ENCODE measurements at places on chromosomes 4 and X.
A peak's percentile ranks its signal among the peaks of the same experiment; 100 is the strongest.

DNA sequence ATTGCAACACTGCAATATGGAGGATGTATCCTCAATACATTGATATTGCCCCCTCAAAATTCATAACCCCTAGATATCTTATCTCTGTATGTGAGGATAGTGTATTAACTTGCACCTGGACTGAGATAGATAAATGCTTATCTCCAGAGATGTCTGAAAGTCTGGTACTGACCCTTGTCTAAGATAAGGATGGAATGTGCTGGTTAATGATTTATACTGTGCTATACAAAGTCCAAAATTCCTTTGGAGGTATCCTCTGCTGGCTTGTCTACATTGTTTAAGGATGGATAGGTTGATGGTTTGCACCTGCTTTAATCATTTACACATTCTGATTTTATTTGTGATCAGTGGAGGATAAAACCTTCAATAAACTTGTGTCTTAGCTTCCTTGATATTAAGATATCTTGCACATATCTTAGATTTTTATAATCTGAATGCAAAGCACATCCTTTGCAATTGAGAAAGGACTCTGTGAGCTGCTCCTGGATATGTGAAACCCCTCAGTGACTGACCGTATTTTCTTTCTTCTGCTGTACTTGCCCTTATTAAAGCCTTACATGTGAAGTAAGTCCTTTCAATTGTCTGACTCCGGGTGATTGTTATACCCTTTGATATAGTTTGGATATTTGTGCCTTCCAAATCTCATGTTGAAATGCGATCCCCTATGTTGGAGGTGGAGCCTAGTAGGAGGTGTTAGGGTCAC, 430.3 kb upstream of the MAOA start:
- DNase-seq: no peak

GRCh38 chrX:129039176-129039575, 484.1 kb downstream of the SMARCA1 start:
- DNase-seq: no peak

DNA sequence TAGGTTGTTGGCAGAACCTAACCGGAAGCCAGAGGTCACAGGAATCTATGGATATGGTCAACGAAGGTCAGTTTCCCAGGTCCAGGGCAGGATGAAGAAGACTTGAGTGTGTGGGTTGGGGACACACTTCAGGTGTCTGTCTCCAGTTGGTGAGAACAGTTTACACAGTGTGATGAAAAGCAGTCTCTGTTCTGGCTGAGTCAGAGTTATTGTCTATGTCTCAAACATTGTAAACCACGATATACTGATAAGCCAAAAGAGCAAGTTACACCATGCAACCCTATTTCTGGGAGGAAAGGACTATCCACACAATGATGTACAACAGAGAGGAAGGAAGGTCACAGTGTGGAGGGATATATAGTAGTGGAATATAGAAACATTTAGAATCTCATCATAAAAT, 187.1 kb upstream of the C1QTNF7 start:
- no peak for DNase-seq

DNA sequence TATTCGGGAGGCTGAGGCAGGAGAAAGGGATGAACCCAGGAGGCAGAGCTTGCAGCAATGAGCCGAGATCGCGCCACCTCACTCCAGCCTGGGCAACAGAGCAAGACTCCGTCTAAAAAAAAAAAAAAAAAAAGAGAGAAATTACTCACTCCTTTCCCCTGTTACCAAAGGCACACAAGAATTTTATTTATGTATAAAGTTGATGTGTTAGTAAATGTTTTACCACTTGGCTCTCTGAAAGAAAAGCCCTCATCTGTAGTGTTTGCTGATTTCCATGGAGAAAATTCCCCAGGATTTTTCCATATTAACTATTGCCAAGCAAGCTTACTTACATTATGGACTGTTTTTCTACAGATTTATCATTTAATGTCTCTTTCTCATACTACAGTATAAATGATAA, 142.1 kb upstream of the PABPC4L start:
- DNase-seq: no peak

- no peak for DNase-seq
These were observed 59.7 kb upstream of the MTM1 start for GRCh38 chrX:150508451-150509367.

GRCh38 chr4:76836860-76837562, 60.9 kb downstream of the SOWAHB start:
- no peak for DNase-seq

DNA sequence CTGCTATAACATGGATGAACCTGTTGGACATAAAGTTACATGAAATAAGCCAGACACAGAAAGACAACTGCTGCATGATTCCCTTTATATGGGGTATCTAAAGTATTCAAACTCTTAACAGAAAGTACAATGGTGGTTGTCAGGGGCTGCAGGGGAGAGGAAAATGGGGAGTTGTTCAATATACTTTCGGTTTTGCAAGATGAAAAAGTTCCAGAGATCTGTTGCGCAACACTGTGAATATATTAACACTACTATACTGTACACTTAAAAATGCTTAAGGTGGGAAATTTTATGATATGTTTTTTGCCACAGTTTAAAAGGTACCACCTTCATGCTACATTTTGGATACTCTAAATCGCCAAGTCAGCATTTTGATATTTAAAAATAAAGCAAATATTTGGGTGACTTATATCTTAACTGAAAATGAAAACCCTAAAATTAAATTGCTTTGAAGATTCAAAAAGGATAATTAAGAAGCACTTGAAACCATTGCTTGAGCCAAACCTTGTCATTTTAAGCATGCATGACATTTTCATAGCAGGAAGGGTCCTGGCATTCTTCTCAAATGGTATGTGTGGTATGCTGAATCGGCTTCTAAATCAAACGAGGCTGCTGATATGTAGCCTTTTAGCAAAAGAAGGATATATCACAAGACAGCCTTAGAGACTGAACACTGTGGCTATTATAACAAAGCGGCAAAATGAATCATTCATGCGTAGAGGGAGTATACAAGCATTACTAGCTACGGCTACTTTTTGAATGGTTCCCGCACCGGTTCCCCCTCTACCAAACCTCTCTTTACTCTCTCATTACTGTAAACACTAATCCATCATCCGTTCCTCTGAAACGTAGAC, 607.1 kb upstream of the DIPK2B start:
- DNase-seq: no peak

DNA sequence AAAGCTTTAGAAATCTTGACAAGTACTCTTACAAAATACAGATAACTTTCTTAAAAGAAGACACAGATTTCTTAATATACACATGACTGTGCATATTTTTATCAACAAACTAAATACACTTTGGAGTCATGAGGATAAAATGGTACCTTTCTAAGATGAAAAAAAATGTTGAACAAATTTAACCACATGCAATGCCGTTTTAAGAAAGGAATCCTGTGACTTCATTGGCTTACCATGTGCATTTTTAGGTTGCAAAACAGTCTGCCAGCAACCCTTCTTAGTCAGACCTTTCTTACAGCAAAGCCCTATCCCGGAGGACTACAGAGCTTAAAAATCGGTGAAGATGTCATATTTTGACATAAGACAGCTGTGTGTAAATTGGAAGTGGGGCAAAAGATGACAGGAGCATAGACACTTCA, 51.7 kb downstream of the GASK1B start:
- DNase-seq: no peak

- DNase-seq: peak; percentile 38
These were observed 191.1 kb upstream of the ANXA3 start for GRCh38 chr4:78360466-78360865.

- DNase-seq: no peak
These were observed 563.1 kb upstream of the FRG1 start for GRCh38 chr4:189377569-189377968.

DNA sequence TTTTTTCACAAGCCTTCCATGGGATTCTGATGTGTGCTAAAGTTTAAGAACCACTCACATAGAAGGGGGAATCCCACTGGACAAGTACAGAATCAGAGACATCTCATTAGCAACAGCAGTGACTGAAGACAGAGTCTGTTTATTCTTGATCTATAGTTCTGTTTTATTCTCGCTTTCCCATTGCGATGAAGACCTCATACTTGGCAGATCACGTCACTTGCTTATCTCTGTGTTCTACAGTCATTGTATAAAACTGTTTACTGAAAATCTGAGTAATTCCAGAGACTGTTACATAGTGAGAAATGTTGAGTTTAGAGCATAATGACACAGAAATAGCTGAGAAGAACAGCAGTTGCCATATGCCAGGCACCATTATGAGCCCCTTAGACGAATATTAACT, 185.5 kb downstream of the PTTG2 start:
- DNase-seq: no peak

DNA sequence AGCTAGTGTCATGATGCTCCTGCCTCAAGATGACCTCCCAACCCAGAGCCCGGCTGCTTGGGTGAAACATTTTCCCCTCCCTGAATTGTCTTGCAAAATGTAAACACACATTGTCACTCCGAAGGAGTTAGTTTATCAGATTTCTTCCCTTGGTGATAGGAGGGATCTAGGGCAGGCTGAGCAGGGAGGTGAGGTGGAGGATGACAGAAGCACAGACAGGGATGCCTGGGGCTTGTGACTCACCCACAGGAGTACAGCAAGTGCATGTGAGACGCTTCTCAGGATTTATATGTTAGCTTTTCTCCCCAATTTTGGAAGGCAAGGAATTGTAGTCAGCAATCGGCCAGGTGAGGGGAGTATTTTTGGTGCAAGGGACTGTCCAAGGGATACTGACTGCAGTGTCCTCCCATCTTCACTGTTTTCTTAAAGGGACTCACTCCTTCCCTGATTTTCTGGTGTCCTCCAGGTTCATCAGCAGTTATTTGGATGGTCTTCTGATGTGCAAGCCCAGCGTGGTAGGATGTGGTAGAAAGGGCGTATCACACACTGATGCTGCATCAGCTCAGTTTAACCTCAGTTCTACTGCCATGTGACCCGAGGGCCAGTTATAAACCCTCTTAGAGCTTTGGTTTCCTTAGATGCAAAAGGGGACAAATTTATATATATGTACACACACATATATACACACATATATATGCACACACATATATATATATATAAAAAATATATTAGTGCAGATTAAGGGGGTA, 46.2 kb upstream of the IGFBP7 start:
- no peak for DNase-seq

GRCh38 chr4:99652596-99653436, 4.8 kb downstream of the C4orf54 start:
- DNase-seq: no peak

- DNase-seq: no peak
These were observed 34.9 kb upstream of the SH3RF1 start for GRCh38 chr4:169305651-169306050.

DNA sequence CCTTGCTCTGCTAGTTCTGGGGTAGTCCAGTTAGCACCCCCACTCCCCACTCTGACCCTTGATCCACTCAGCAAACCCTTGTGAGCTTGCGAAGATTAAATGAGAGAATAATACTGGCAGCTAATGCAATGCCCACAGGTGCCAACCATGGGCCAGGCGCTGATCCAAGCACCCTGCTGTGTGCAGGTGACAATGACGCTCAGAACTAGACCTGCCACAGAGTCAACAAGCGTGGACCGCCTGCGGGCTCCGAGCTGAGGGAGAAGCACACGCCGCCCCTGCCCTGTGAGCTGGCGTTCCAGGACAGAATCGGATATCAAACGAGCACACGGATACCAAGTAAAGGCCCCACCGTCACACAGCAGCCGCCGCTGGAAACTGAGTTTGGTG, 129.2 kb downstream of the FAM53A start:
- DNase-seq: no peak
